GM04504 (cell line): ENCODE measurements at places on chromosomes 4 and X.

DNA sequence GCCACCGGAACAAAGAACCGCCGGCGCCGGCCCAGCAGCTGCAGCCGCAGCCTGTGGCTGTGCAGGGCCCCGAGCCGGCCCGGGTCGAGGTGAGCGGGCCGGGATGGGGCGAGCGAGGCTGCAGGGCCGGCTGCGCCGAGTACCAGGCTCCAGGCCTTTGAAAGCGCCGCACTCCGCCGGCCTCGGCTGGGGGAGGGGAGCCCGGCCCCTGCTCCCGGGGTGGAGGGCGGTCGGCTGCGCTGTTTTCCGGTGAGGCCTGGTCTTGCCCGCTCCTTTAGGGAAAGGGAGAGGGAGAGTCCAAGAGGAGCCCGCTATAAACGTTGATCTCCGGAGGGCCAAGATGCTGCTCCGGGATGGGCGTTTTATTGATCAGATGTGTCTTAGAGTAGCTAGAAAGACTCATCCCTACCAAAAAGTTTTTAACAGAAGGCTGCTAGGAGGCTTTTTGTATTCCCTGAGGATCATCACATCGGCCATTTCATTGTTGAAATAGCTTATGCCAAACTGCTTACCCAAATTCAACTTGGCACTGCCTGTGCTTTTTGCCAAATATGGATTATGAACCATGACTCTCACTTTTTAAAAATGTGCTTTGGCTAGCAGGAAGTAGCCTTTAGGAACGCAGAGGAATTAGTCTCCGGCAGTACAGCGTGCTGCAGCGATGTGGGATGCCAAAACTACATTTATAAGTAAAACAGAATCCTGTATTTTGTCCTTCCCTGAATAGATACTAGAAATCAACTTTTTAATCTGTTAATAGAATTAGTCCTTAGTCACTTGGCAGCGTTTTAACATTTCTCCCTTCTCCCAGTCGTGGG, 760 bp downstream of the TMEM165 start:
- DNase-seq = no peak

GRCh38 chrX:154096140-154097002, 1.1 kb downstream of the MECP2 start:
- no peak for DNase-seq

GRCh38 chr4:81003597-81004111, 26.9 kb upstream of the BMP3 start:
- DNase-seq = no peak

DNA sequence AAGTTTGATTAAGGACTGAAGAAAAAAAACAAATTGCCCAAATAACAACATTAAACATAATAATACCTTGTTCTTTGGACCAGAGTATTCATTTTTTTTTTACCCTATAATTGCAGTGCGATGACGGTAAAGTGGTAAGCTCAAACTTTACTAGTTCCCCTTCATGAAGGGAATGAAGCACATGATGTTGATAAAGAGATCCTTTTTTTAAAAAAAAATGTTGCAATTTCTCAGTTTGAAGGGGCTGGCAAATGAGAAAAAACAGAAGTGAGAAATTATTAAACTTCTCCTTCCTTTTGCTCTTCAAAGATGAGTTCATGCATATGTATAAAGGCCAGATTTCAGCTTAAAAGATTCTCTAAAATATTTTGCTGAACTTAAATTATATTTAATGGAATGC, 231.7 kb downstream of the C4orf33 start:
- no peak for DNase-seq
